ENCODE measurements at places on chromosomes 2 and 18.

DNA sequence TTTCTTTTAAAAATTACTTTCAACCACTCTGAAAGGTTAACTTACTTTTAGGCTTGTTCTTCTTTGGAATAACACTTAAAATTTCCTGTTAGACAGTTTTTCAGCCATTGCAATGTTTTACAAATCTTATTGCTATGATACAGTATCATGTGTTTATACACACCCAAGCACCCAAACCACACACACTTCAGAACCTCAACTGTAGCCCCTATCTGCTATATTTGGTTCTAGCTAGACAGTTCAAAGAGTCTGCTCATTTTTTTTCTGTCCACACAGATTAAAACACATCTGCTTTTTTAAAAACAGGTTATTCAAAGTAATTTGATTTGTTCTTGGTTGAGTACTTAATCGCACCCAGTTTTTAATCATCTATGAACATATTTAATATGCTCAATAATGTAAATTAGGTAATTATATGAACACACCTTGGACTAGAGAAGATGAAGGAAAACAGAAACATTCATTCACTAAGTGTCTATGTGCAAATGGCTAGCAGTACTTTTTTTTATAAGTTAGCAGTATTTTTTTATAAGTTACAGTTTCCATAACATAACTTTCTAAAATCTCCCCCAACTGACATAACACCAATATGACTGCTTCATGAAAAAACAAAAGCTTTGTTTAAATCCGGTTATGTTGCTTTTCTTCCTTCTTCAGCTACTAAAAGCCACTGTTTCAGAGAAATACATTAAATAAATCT, 17.6 kb downstream of the FBXO11 start:
- DNase-seq = peak; percentile 58

DNA sequence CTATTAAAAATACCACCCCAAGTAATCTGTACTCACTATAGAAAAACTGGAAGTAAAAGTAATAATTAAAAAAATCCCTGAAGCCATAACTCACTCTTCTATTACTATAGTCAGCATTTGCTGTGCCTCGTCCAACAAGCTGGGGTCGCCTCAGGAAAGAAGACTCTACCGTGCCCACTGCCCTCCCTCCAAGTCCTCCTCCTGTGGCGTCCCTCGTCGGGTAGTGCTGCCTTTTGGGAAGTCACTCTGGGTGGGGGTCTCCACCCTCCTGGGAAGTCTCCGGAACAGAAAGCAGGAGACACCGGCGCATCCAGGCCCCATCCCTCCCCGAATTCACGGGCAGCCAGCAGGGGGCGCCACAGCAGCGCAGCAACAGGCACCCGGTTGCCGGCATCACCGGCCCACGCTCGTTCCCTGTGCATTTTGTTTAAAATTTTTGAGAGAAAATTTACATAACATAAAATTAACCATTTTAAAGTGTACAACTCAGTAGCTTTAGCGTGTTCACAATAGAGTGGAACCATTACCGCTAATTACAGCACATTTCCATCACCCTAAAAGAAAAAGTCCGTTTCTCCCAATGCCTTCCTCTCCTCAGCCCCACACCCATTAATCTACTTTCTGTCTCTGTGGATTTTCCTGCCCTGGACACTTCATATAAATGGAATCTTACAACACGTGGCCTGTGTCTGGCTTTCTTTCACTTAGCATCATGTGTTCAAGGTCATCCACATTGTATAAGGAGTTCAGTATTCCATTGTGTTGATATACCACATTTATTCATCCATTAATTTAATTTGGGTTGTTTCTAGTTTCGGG, 62.2 kb downstream of the ADNP2 start:
- no peak for DNase-seq

GRCh38 chr2:6368281-6368680, 497.4 kb downstream of the CMPK2 start:
- no peak for DNase-seq

DNA sequence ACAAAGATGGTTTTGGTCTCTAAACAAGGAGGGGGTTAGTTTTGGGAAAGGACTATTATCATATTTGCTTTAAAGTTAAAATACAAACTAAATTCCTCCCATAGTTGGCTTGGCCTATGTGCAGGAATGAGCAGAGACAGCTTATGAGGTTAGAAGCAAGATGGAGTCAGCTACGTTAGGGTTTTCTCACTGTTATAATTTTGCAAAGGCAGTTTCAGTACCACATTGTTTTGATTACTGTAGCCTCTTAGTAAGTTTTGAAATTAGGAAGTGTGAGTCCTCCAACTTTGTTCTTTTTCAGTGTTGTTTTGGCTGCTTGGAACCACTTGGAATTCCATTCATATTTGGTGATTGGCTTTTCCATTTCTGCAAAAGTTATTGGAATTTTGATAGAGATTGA, 23.4 kb downstream of the LCLAT1 start:
- DNase-seq = no peak

- no peak for DNase-seq
These were observed 4.0 kb downstream of the KANSL1L start for GRCh38 chr2:210167227-210167626.

DNA sequence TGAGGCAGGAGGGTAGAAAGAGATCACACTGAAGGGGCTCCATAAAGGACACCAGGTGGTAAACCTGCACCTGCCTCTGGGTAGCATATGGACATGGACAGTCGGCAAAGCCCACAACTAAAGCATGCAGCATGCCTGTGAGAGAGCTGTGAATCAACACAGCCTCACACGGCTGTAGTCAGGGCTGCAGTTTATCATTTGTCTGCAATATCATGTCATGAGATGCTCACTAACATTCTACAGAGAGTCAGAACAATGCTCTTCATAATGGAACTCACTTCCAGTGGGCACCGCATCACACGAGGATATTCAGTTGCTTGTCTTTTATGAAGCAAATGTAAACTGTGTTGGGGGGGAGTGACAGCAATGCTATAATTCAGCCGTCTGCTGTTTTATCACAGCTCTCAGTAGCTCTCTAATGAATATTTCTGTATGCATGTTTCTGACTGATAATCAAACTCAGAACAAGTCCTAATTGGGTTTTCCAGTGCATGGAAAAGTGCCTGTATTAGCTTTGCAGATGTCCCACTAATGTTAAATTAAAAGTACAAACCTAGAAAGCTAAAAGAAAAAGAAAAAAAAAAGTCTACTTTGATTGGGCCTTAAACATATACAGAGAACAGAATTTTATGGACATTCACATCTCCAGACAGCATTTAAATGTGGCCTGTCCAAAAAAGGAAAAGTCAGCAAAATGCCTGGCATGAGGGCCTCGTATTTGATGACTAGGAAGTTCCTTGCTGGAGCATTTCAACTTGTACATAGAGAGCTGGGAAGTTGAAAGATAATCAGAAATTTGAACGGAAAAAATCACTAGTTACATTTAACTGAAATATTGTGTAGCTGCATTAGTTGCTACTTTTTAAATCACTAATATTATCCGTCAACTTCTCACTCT, 406.1 kb upstream of the SOX11 start:
- DNase-seq = no peak

DNA sequence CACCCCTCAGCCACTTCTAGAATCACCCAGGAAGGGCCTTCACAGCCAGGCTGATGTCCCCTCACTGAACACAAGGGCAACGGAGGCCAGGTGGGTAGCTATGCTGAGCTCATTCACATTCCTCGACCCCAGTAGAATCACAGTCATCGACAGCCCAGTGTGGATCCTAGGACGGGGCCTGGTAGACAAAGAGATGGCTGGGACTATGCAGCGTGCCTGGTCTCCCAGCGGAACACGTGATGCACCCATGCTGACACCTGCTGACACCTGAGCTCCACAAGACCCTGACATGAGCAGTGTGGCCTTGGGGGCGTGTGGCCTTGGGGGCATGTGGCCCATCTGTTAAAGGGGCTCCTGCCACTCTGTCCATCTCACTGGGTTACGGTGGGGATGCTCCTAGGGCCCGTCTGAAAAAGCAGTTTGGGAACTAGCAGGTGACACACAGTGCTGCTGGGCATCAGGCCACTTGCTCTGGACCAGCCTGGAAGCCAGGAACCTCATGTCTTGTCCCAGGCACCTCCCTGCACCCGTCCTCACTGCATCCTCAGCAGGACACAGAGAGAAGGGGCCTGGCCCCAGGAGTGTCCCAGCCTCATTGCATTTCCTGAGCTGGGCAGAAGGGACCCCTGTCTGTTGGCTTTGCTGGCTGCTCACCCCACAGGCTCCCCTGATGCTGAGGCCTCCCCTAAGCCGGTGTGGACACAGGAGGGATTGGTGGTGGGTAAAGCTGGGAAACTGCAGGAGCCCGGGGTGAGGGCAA, 9.7 kb downstream of the ECEL1 start:
- no peak for DNase-seq

DNA sequence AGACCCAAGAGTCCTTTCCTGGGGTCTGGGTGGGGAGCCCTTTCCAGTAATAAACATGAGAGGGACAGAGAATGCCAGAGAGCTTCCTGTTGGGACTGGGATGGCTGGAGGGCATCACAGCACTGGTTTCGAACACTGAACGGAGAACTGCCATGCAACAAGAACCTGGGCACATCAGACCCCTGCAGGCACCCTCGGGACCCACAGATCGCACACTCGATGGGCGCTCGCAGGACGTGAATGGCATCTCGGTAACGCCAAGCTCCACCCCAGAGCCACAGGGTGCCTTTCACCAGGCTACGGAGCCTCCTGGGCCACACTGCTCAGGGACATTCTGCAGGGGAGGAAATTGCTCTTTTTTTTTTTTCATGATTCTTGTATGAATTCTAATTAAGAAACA, 25.1 kb downstream of the SLC66A2 start:
- DNase-seq = no peak

DNA sequence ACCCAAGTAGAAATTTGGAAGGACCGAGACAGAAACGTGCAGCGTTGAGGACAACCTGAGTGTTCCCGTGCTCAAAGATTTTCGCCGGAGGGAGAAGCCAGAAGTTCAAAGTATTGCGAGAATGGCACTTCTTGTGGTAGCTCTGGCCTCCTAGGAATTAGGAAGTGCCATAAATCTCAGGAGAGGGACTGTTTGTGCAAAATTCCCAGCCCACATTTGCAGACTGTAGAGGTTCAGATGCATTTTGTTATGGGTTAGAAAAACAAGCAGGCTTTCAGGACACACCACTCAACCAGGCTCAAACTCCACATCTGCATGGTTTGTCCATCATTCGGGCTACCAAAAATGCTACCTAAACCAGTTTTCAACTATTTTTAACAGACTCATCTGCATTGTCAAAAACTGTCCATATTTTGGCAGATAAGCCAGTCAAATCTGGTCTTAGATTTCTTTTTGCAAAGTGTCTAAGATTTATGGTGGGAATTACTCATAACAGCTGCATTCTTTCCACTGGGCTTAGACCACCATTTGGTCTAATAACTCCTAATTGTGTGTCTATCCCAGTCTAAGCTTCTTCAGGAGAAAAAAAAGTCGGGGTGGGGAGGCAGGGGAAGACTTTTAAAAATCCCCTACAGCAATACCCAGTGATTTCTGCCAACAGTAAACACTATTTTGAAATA, 422.9 kb downstream of the ARHGAP15 start:
- no peak for DNase-seq

- DNase-seq = no peak
These were observed 30.2 kb downstream of the GLI2 start for GRCh38 chr2:120765678-120766469.

DNA sequence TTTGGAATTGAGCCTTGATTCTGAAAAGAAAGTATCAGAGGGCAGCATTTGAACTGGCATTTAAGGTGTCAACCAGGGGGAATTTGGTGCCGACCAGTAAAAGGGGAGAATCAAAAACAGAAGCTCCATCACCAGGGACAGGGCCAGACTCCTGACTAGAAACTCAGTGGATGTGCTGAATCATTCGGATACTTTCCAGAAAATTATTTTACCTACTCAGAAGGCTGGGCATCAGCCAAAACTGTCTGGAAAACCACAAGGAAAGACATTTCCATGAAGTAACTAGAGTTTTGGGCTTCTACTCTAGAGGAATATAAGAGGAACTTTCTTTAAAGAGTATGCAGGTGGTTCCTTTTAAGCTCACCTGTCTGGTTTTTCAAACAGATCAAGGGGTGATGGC, 756.6 kb downstream of the RNF144A start:
- DNase-seq = no peak

DNA sequence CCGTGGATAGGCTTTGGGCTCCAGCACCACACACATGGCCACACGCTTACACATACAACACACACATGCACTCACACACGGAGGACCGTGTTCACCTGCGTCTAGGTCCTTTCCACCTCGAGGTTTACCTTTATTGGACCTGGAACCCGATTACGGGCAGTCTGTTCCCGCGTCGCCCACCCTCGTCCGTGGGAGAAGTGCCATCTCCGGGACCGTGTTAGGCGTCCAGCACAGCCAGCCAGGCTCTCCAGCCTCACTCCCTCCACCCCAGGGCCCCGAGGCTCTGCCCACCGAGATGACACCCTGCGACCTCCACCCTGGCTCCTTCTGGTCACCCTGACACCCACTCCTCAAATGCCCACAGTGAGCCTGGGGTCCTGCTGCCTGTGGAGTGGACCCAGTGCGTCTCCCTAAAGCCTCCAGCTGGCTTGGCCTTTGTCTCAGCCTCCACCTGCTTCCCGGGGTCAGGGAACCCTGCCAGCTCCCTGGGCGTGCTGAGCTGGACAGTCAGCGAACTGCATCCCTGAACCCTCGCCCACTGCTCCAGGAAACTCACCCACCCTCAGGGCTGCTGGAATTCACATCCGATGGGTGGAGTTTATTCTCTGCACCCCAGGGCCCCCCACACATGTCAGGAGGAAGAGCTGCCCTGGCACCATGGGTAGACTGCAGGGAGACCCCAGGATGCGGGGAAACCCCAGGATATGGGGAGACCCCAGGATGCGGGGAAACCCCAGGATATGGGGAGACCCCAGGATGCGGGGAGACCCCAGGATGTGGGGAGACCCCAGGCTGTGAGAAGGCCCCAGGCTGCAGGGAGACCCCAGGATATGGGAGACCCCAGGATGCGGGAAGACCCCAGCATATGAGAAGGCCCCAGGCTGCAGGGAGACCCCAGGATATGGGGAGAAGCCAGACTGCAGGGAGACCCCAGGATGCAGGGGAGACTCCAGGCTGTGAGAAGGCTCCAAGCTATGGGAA, 33.0 kb downstream of the ADI1 start:
- DNase-seq = no peak

DNA sequence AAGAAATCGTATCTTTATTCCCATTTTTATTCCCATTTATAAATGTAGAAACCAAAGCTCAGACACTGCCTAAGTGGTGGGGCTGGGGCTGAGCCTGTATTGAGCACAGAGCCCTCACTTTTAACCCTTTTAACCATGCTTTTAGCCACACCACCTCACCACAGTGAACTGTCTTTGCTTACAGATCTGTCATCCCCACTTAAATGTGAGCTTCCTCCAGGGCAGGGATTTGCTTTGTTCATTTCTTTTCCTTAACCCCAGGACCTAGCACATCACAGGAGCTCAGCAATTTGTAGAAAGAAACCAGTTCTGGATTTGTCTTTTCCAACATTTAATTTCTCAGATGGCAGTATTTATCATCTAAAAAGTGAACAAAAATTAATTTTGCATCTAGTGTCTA, 2.2 kb downstream of the BOD1L2 start:
- DNase-seq = no peak

DNA sequence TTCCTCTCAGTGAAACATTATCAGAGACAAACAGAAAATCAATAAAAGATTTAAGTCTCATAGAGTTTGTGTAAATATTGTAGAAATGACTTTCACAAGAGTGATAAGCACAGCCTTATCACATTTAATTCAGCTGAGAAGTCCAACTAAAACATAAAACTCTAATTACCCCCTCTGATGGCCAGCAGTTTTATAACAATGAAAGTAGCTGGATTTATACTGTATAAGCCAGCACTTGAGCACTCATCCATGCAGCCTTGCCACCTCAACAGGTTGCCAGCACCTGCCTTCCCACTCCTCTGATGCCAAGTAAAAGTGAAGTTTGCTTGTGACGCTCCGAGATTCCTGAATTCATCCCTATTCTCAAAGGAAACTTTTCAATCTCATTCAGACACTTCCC, 103.0 kb upstream of the STK39 start:
- no peak for DNase-seq
